NCI-H1105 treated with DMSO at 0.1 percent for 48 hours (cell line): ENCODE measurements at places on chromosomes 2 and 18.

GRCh38 chr2:224401641-224402342 is at the start of gene FAM124B:
TSS of gene FAM124B (minus strand) at chr2:224402107. CDS start at chr2:224401768, 339 bp downstream.
- DNase-seq: no peak

DNA sequence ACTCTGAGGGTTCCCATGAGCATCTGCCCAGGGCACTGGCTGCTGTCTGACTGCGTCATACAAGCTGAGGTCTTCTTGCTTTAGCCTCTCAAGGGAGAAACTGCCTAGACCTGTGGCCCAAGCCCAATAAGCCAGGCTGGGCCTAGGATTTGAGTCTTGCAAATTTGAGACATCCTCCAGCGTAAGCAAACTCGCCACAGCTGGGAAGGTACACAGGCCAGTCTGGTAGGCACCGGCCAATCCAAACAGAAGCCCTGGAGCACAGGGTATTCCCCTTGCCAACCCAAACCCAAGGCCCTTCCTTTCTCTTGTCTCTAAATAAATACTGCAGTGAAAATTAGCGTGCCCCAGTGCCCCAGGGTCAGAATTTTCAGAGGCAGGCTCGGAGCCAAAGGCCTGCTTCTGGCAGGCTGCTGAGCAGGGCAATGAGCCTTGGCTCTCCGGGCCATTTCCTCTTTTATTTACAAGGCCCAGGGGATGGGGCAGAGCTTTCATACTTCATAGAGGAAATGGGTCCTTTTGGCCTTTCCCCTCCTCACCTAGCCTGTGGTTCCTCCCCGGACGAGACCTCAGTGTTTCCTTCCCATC is 33.3 kb downstream of the POLR1A start:
- DNase-seq: peak; percentile 14

- DNase-seq: peak; percentile 77
These were observed 1.1 kb upstream of the PGAP1 start for GRCh38 chr2:196927376-196928225.

DNA sequence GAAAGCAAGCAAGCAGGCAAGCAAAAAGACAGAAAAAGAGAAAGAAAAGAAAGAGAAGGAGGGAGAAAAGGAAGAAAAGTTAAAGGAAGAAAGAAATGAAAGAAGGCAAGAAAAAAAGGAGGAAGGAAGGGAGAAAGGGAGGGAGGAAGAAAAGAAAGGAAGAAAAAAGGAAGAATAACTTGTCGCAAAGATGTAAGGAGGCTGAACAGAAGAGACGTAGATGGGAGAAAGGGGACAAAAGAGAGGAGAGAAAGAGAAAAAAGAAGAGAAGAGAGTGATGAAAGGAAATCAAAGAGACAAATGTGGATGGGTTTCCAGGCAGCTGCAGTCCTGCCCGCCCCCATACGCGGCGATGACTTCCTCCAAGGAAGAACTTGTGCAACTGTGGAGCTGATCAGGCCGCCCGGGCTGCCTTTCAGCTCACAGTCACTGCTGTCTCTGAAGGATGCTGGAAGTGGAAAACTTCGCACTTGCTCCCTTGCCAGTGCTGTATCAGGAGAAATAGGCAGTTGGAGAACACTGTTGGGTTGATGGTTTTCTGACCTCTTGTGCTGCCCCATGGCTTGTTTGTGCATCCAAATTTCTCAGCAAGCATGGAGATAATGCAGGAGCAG is 52.9 kb downstream of the TRIB2 start:
- no peak for DNase-seq

- no peak for DNase-seq
These were observed 118.4 kb downstream of the GLI2 start for GRCh38 chr2:120854014-120854620.

- DNase-seq: no peak
These were observed 670.7 kb upstream of the ZNF804A start for GRCh38 chr2:183927406-183928325.

GRCh38 chr2:34853646-34854045 is 1254.5 kb upstream of the FAM98A start:
- DNase-seq: no peak

GRCh38 chr2:1986598-1986997 is 242.3 kb upstream of the PXDN start:
- DNase-seq: no peak

- no peak for DNase-seq
These were observed 333.6 kb downstream of the METTL4 start for GRCh38 chr18:2237706-2238105.

DNA sequence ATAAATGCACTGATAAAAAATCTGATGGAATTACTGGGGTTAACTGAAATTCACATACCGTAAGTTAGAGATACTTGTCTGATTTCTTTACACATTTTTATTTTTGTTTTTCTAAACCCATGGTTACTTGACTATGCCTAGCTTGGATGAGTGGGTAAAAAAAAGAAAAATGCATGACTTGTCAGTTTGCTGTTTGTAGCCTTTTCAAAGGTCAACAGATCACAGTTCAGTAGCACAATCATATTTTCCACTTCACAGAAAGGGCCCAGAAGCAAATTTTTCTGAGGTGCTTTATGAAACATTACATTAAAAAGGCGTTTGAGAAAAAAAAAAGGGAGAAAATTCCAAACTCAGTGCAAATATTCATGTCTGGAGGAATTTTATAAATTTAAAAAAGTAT is 16.4 kb downstream of the SLC16A14 start:
- no peak for DNase-seq

- no peak for DNase-seq
These were observed 100.5 kb downstream of the SPTBN1 start for GRCh38 chr2:54556621-54557121.

DNA sequence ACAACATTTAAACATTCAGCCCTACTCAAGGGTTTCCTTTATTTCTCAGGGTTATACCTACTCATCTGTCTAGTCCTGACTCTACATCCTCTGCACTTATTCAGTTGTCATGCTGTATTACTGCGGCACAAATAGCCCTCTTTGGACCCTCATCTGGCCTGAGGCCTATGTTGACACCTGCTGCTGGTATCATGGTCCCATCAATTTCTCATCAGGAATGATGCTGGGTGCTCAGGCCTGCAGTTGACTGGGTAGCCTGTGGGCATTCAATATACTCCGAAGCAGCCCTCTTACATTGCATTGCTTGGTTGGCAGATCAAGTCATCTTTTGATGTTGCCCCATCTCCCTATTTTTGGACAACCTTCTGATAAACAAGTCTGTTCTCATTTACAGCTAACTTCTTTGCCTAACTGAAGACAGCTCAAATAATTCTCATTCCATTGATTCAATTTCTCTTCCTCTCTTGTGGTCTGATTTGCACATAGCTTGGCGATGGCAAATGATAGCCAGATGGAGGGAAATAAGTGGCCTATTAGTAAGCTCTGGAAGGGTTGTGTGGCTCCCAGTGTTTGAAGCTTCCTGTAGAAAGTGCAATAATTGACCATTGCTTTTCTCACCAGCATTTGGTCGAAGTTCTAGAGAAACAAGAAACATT is 19.1 kb upstream of the MC4R start:
- no peak for DNase-seq

- DNase-seq: no peak
These were observed 255.9 kb upstream of the STON1 start for GRCh38 chr2:48274040-48274439.

DNA sequence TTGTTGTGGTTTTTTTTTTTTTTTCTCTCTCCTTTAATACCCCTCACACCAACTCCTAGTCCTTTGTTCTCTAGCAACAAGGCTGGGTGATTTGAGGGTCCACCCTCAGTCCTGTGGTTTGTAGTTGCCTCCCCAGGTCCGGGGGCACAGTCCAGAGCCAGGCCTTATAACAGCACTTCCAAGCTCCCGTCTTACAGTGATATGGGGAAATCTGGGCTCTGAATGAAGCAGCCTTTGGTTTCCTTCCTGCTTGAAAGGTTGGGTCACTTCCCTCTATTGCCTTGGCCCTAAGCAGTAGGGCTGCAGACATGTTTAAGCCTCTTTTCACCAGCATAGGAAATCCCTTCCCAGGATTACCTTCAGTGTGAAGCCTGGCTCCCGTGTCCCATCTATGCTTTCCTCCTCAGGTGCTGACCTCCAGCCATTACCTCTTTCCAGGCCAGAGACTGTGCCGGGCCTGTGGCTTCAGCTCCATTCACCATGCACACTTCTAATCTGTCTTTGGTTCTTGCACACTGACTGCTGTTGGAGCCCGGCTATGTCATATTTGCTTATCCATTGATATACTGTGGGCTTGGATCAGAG is 21.2 kb upstream of the NTSR2 start:
- no peak for DNase-seq

- DNase-seq: no peak
These were observed 260.2 kb downstream of the TMX3 start for GRCh38 chr18:68454511-68455228.

DNA sequence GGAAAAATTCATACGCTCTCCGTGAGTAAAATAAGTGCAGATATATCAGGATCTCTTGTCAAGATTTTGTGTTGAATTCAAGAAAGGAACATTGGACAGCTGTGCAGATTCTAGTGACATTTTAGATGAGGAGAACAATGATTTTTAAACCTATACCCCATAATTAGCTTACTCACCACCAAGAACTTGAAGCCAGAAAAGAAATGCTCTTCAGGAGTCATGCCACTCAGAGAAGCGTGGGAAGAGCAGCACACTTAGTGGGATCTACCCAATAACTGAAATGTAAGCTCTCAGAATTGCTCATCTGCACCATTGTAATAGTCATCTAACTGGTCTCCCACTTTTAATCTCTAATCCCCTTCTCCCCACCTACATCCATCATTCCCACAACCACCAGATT is 9.2 kb upstream of the ERMN start:
- no peak for DNase-seq
